ENCODE measurements at places on chromosomes 12 and 14.

GRCh38 chr12:1657688-1658087, 28.7 kb downstream of the WNT5B start:
- no peaks in the 10 kb centered on the region for H3K27me3 ChIP-seq
- no peak for DNase-seq
- H3K4me1 ChIP-seq, result peaks cover 2% of the 10 kb centered on the region
- no peak overlapping the region for H3K4me3 ChIP-seq

DNA sequence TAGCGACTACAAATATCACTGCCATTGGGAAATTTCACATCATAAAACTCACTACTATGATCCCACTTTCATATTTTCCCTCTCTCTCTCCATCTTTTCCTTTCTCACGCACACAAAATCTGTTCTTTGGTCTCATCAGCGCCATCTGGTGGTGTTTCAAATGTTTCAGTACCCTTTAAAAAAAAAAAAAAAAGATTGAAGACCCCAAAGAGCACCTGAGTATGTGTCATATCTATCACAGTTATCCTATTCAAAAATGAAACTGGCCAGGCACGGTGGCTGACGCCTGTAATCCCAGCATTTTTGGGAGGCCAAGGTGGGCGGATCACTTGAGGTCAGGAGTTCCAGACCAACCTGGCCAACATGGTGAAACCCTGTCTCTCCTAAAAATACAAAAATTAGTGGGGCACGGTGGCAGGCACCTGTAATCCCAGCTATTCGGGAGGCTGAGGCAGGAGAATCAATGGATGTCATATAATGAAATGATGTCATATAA, 72.4 kb downstream of the TTC9 start:
- no peaks in the 10 kb centered on the region for H3K36me3 ChIP-seq
- peak; percentile 63 for DNase-seq
- no peak overlapping the region for H3K4me3 ChIP-seq
- H3K27me3 ChIP-seq, result peaks cover 26% of the 10 kb centered on the region
- no peaks in the 10 kb centered on the region for H3K4me1 ChIP-seq

DNA sequence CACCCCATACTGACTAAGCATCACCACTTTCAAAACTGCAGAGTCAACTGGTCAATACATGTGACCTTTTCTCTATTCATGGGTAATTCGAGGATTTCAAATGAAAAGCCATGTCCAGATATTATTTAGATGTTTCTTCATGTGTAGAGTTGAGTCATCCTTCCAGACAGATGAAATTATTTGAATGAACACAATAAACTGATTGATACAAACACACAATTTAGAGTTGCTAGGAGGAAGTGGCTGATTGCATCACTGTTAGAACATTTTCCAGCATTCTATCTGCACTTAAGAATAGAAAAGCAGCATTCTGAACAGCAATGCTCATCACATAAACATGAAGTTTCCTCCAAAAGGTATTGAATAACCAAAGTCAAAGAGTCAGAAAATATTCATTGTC, 273.5 kb upstream of the SOX5 start:
- H3K27ac ChIP-seq, result no peak overlapping the region
- H3K4me1 ChIP-seq, result peaks cover 9% of the 10 kb centered on the region
- H3K36me3 ChIP-seq, result no peaks in the 10 kb centered on the region
- no peak overlapping the region for H3K4me3 ChIP-seq
- peak; percentile 87 for DNase-seq

- no peaks in the 10 kb centered on the region for H3K4me1 ChIP-seq
- H3K36me3 ChIP-seq, result no peaks in the 10 kb centered on the region
- no peak overlapping the region for H3K27ac ChIP-seq
Measured at GRCh38 chr12:64808110-64808509, 16.3 kb upstream of the TBC1D30 start.

GRCh38 chr12:25424211-25424731, 128.8 kb downstream of the LMNTD1 start:
- peaks cover 4% of the 10 kb centered on the region for H3K4me1 ChIP-seq
- no peak overlapping the region for H3K4me3 ChIP-seq
- no peaks in the 10 kb centered on the region for H3K36me3 ChIP-seq
- H3K27me3 ChIP-seq, result no peaks in the 10 kb centered on the region
- no peak overlapping the region for H3K27ac ChIP-seq
- no peak for DNase-seq

- H3K27ac ChIP-seq, result no peak overlapping the region
- no peak overlapping the region for H3K4me3 ChIP-seq
- peaks cover 15% of the 10 kb centered on the region for H3K27me3 ChIP-seq
- H3K36me3 ChIP-seq, result no peaks in the 10 kb centered on the region
Measured at GRCh38 chr12:65164774-65165173, 4.6 kb upstream of the LEMD3 start.

DNA sequence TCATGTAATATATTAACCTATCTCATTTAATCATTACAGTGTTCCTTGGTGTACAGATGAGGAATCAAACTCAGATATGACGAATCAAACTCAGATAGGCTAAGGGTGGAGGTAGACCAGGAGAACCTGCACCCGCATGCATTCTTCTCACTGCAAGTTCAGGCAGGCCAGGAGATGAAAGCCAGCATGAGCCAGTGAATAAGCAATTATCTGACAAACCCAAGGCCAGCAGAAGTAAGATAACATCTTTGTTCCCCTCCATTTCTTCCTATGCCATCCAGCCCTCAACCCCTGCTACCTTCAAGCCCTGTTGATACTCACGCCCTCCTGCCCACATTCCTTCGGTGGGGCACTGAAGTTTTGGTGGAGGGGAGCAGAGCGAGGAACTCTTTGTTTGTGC, 152.2 kb downstream of the ETV6 start:
- no peak for DNase-seq
- H3K4me3 ChIP-seq, result no peak overlapping the region
- H3K27me3 ChIP-seq, result no peaks in the 10 kb centered on the region
- H3K27ac ChIP-seq, result no peak overlapping the region

DNA sequence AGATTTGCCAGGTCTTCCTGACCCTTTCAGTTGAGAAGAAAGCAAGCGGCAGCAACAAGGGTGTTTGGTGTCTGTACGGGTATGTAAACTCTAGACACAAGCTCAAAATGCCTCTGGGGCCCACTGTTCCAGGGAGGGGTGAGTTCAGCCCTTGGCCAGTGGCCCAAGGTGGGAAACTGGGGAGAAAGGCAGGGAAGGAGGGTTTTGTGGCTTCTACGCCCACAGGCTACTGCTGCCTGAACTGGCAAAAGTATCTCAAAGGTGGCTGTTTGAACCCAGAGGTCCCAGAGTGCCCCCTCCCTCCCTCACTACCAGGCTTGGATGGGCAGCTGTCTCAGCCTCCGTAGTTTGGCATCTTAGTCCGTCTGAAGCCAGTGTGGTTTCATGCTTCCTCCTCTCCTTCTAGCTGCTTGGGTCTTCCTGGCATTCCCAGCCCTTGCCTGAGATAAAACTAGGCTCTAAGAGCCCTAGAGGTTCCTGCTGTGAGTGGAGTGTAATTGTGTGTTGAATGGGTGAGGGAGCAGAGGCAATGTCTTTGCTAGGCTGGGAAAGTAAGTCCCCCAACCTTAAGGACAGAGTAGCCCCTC, 5.5 kb downstream of the HOXC5 start:
- DNase-seq, result no peak
- no peaks in the 10 kb centered on the region for H3K4me1 ChIP-seq
- peaks cover 73% of the 10 kb centered on the region for H3K27me3 ChIP-seq
- H3K27ac ChIP-seq, result no peak overlapping the region

GRCh38 chr12:41333974-41334373, 145.9 kb downstream of the PDZRN4 start:
- DNase-seq, result no peak
- H3K27ac ChIP-seq, result no peak overlapping the region
- no peaks in the 10 kb centered on the region for H3K27me3 ChIP-seq
- no peak overlapping the region for H3K4me3 ChIP-seq
- no peaks in the 10 kb centered on the region for H3K4me1 ChIP-seq

DNA sequence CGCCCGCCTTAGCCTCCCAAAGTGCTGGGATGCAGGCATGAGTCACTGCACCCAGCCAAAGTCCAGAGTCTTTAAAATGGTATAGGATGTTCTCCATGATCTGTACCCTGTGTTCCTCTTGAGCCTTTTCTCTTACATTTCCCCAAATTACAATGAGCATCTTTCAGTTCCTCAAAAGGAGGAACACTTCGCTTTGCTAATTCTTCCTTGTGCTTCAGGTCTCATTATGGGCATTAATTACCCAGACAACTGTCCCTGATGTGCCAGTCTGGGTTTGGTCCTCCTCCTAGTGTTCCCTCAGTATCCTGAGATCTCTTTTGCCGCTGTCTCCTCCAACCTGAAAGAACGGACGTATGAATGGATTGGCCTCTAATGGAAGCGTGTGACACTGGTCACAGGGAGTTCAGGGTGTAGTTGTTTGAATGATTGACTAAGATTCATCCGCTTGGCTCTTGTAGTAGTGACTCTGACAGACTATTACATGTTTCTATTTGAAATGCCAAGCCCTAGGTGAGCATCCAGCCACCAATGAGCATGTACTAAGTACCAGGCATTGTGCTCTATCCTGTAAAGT, 8.2 kb downstream of the PRKCH start:
- no peak overlapping the region for H3K4me3 ChIP-seq
- no peaks in the 10 kb centered on the region for H3K4me1 ChIP-seq
- no peaks in the 10 kb centered on the region for H3K36me3 ChIP-seq
- peaks cover 26% of the 10 kb centered on the region for H3K27me3 ChIP-seq
- no peak overlapping the region for H3K27ac ChIP-seq

GRCh38 chr12:75955251-75955650, 76.3 kb downstream of the PHLDA1 start:
- no peak overlapping the region for H3K4me3 ChIP-seq
- peaks cover 26% of the 10 kb centered on the region for H3K4me1 ChIP-seq
- no peak for DNase-seq
- peak overlapping the region; percentile 38 for H3K27ac ChIP-seq
- no peaks in the 10 kb centered on the region for H3K27me3 ChIP-seq

DNA sequence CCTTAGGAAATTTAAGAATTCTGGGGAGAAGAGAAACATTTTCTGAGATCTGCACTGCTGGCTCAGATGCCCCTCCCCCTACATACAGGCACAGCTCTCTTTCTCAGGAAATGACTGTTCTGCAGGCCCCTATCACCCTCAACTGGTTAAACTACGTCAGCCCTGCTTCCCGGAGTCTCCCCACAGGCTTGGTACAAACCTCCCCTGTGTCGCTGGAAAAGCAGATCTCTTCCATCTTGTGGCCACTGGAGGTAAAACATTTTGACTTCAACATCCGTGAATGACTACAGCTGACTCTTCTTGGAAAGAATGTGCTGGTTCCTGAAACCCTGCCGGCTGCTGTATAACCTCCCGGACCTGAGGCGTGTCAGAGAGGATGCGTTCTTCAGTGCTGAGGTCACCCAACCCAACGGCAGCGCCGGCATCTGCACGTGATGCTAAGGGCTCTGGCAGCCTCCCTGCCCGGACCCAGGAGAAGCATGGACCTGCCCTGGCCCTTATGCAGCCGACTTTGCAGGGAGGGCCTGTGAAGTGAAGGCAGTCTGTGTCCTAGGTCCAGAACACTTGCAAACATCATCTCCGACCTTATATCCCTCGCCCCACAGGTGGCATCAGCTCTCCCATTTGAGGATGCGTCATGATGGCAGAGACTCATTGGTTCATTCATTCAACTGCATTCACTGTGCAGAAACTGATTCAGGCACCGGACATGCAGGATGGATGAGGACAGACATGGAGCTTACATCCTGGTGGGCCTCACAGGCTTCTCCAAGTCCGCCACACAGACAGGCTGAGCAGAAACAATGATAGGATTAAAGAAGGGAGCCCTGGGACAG, 129.2 kb downstream of the GCH1 start:
- peaks cover 32% of the 10 kb centered on the region for H3K4me1 ChIP-seq
- peak; percentile 100 for DNase-seq
- no peak overlapping the region for H3K4me3 ChIP-seq
- H3K36me3 ChIP-seq, result peaks cover 35% of the 10 kb centered on the region

GRCh38 chr14:68644101-68644500, 148.8 kb downstream of the ZFP36L1 start:
- no peak overlapping the region for H3K4me3 ChIP-seq
- H3K27ac ChIP-seq, result no peak overlapping the region
- H3K4me1 ChIP-seq, result 0 out of 2 replicates have a peak, but pooled peaks cover 2% of the 10 kb centered on the region

- H3K27ac ChIP-seq, result no peak overlapping the region
- no peaks in the 10 kb centered on the region for H3K4me1 ChIP-seq
- no peaks in the 10 kb centered on the region for H3K27me3 ChIP-seq
Measured at GRCh38 chr12:13142747-13143146, 39.3 kb upstream of the GSG1 start.

DNA sequence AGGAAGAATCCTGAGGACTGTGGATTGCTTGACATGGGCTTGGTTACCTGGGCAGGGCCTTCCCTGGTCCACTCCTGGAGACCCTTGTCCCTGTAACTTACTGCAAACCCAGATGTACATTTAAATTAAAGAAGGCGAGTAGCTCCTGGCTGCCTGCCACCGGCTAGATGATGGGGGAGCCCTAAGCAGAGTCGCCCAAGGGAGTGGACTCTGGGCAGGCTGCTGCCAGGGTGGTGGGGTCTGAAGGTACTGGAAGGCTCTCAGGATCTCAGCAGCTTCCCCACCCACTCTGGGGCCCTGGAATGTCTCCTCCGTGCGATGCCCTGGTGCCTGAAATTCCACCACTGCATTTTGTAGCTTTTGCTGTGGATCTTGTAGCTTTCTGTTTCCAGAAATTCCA, 74.7 kb downstream of the FBXL14 start:
- H3K4me1 ChIP-seq, result peaks cover 16% of the 10 kb centered on the region
- no peaks in the 10 kb centered on the region for H3K27me3 ChIP-seq
- H3K36me3 ChIP-seq, result no peaks in the 10 kb centered on the region
- H3K27ac ChIP-seq, result no peak overlapping the region

DNA sequence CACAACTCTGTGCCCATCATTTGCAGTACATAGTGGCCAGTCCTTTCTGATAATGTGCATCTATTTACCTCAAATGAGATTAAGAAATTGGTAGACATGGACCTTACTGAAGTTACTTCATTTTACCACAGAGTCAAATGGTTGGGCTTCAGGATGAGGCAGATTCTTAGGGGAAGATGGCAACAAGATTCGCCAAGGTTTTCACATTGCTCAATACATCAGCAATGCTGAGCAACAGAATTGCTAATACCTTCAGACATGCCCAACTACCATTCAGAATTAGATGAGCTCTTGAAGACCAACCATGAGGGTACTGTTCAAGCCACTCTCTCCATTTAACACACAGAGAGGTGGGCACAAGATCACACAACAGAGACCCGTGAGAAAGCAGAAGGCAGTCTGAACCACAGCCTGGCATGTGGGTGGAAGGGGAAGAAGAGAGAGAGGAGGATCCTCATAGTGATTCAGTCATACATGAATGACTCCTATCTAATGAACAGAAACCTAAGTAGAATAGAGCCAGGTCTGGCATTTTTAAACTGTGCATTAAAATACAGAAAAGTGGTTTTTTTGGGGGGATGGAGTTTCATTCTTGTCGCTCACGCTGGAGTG, 28.5 kb downstream of the CPM start:
- H3K4me1 ChIP-seq, result no peaks in the 10 kb centered on the region
- peak; percentile 10 for DNase-seq
- no peak overlapping the region for H3K4me3 ChIP-seq
- H3K36me3 ChIP-seq, result no peaks in the 10 kb centered on the region
- no peak overlapping the region for H3K27ac ChIP-seq

Measured in IMR-90 (cell line).